ENCODE measurements at places on chromosomes 2 and 18. TPM values are rescaled to one million over a fixed set of nuclear protein-coding genes. Genes with fewer than 3 reads are reported as not detected.

The UGT1A10 gene
- total RNA-seq = not detected

The ZNF532 gene
- 79.1 TPM for total RNA-seq

The KDM3A gene
- 46.0 TPM for total RNA-seq

The CLEC4F gene
- 0.32 TPM for total RNA-seq

The ST6GAL2 gene
- total RNA-seq = 43.0 TPM

The SPATA3 gene
- total RNA-seq = not detected

The OXER1 gene
- 2.2 TPM for total RNA-seq

The CASP8 gene
- 11.3 TPM for total RNA-seq

The SLC9A4 gene
- total RNA-seq = 0.14 TPM

The SLC25A52 gene
- not detected for total RNA-seq

The CYS1 gene
- 3.0 TPM for total RNA-seq

The EDAR gene
- total RNA-seq = not detected

The NEU2 gene
- total RNA-seq = not detected

The KCNS3 gene
- total RNA-seq = 7.2 TPM

The PAX3 gene
- total RNA-seq = 0.37 TPM

The DSG1 gene
- total RNA-seq = not detected

The CTAGE1 gene
- total RNA-seq = not detected

The DTNA gene
- total RNA-seq = 110 TPM

The SLC4A3 gene
- total RNA-seq = 6.2 TPM

The VWA3B gene
- total RNA-seq = not detected

The TCF7L1 gene
- total RNA-seq = 23.1 TPM

The REG1B gene
- 0.69 TPM for total RNA-seq

The RUFY4 gene
- total RNA-seq = 0.14 TPM

The PARD6G gene
- 6.7 TPM for total RNA-seq

The SAG gene
- not detected for total RNA-seq

The RGPD4 gene
- not detected for total RNA-seq

The RIOK3 gene
- total RNA-seq = 58.9 TPM

The UGT1A3 gene
- total RNA-seq = not detected
